COR-L47 (cell line): ENCODE measurements at places on chromosomes 12 and 14.

GRCh38 chr12:65420941-65421340 lies 142.5 kb downstream of the MSRB3 start:
- no peak for DNase-seq

GRCh38 chr12:101858361-101858760 lies 19.0 kb upstream of the DRAM1 start:
- no peak for DNase-seq

DNA sequence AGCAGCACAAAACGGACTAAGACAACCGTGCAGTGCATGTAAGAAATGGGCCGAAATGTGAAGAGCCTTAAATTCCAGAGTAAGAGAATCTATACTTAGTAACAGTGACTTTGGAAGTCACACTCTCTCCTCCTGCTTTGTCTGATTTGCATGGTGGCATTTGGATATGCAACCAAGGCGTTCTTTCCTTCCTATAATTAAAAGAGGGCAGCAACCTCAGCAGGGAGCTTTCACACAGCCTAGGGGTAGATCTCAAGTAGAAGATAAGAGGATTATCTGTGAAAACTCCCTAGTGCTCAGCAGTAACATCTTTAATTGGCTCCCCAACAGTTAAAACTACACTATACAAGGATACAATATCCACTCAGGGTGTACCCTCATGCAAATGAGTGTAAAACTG lies 16.5 kb downstream of the GMFB start:
- DNase-seq: no peak

- no peak for DNase-seq
Measured at GRCh38 chr14:98114122-98114895, 1157.7 kb downstream of the BCL11B start.

GRCh38 chr12:11657511-11657910 lies 8.0 kb downstream of the ETV6 start:
- DNase-seq: no peak

DNA sequence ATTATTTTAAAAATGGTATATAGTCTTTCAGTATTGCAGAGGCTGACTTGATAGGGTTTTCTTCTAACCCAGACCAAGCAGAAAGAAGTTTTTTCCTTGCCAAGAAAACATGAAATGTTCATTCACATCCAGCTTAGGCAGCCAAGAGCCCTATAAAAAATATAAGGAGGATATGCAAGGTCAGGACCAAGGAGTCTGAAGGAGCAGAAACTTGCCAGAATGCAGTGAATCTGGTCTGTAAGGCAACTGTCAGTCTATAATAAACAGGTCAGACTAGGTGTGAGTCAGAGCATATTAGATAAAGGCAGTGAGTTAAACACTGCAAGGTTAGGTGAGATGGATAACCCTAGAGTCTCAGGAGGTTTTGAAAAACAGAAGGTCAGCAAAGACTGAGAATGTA lies 645.5 kb downstream of the C12orf50 start:
- DNase-seq: no peak

GRCh38 chr14:39097159-39097558 lies 5.9 kb downstream of the SEC23A start:
- DNase-seq: no peak

DNA sequence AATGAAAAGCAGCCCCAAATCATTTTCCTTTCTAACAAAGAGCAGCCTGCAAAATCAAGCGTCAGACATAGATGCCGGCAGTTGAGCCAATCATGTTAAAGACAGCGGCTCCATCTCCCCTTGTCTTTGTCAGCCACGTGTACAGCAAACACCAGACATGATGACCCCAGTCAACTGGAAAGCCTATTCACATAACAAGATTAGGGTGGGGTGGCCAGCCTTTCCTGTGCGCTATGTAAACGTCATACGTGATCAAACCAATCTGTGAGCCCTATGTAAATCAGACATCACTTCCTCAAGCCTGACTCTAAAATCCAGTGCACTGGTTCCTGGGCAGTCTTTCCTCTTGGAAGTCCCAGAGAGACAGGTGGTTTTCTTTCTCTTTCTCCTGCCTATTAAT lies 9.9 kb upstream of the FICD start:
- no peak for DNase-seq

GRCh38 chr14:103434868-103435442 lies 49.7 kb downstream of the MARK3 start:
- no peak for DNase-seq

DNA sequence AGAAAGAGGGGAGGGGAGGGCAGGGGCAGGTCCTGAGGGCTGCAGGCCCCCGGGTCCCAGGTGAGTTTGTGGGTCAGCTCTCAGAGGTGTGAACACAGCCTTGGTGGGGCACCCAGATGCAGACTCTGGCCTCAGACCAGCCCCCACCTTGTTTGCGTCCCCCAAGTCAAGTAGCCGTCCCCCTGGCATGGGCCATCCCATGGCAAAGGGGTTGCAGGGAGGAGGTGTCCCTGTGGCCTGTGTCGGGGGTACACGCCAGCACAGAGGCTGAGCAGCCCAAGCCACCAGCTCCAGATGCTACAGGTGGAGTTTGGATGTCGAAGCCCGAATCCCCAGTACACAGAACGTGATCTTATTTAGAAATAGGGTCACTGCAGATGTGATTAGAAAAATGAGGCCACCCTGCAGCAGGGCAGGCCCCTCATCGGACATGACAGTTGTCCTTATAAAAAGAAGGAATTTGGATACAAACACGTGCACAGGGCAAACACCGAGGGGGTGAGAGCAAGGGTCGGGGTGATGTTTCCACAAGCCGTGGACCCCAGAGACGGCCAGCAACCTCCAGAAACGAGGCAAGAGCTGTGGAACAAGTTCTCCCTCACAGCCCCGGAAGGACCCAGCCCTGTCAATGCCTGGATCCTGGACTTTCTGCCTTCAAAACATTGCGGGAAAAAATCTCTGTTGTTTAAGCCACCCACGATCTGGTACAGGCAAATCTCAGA lies 141.2 kb upstream of the C14orf180 start:
- DNase-seq: no peak

GRCh38 chr12:43578782-43579181 lies 26.8 kb upstream of the ADAMTS20 start:
- no peak for DNase-seq

DNA sequence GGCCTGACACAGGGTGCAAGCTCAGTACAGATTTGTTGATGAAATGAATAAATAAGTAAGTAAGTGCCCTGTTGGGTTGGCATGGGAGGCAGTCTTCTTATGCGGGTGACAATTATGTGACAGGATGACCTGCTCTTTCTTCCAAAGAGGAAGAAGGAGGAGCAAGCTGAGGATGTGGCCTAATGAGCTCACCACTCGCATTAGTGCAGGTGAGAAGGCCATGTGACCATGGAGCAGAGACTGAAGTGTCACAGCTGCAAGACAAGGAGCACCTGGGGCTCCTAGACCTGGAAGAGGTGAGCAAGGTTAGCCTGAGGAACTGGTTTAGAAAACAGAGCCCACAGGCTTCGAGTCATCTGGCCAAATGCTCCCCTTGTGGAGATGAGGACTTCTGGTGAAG lies 34.9 kb downstream of the LRTM2 start:
- no peak for DNase-seq

- DNase-seq: no peak
Measured at GRCh38 chr12:40170593-40170992, 54.2 kb upstream of the LRRK2 start.

GRCh38 chr12:45343269-45344051 lies 127.6 kb downstream of the ANO6 start:
- DNase-seq: no peak

DNA sequence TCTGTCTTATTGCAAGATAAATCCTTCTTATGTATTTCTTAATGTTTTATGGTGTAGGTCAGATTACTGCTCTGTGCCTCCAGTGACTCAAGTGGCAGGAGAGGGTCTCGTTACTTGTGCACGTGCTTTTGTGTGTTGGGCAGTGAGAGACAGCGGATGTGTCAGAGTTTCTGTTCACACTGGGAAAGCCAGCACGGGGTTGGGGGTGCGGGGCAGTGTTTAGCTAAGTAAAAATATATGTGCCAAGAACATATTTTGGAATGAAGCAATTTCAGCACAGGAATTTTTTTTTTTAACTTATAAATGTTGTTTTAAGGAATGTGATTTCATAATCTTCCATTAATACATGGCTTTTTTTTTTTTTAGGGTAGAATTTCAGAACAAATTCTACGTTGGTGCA lies 4.5 kb upstream of the DNAH10 start:
- DNase-seq: no peak

DNA sequence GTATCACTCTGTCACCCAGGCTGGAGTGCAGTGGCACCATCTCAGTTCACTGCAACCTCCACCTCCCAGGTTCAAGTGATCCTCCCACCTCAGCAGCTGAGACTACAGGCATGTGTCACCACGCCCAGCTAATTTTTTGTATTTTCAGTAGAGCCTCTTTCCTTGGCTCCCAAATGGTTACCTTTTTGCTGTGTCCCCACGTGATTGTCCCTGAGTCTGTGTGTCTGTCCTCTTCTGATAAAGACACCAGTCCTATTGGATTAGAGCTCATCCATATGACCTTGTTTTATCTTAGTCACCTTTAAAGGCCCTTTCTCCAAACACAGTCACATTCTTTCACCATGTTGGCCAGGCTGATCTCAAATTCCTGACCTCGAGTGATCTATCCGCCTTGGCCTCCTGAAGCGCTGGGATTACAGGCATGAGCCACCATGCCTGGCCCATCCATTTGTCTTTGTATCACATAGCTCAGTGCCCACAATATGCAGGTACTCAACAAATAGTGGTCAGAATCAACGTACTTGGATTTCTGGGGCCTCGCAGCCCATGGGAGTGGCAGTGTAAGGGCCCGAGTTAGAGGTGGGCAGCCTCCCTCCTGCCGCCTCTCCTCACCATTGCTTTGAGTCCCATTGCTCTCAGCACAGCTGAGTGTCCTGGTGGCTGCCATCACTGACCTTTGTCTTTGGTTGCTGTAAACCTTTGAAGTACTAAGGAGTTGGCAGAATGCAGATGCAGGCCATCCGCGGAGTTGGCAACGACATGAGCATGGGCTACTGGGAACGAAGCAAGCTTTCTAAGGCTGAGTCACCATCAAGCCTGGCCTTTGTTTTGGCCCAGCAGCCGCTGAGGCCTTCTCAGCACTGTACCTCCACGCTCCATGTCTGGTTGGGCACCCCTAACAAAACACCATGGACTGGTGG lies 9.3 kb downstream of the TPCN1 start:
- no peak for DNase-seq

DNA sequence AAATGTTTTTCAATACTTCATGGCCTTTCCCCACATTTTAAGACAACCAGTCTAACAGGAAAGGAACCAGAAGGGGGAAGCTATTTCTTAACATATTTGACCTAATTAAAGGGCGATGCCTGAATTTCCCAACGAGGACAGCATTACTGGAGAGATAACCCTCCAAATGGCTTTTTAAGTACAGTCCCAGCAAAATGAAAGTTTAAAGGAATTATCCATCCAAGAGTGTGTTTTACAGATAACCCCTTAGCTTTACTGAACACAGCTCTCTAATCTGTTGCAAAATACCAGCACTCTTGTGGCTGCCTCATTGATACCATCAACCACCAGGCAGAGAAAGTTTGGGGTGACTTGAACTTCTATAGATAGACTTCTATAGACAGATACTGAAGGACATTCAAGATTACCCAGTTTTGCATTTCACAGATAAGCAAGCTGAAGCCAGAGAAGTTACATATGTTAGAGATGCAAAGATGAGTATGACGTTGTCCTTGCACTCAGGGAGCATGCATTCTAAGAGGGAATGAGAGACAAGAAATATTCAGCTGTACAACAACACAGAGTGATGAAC lies 41.3 kb upstream of the DUSP6 start:
- DNase-seq: no peak

- no peak for DNase-seq
Measured at GRCh38 chr12:92898755-92899154, 30.3 kb downstream of the EEA1 start.

DNA sequence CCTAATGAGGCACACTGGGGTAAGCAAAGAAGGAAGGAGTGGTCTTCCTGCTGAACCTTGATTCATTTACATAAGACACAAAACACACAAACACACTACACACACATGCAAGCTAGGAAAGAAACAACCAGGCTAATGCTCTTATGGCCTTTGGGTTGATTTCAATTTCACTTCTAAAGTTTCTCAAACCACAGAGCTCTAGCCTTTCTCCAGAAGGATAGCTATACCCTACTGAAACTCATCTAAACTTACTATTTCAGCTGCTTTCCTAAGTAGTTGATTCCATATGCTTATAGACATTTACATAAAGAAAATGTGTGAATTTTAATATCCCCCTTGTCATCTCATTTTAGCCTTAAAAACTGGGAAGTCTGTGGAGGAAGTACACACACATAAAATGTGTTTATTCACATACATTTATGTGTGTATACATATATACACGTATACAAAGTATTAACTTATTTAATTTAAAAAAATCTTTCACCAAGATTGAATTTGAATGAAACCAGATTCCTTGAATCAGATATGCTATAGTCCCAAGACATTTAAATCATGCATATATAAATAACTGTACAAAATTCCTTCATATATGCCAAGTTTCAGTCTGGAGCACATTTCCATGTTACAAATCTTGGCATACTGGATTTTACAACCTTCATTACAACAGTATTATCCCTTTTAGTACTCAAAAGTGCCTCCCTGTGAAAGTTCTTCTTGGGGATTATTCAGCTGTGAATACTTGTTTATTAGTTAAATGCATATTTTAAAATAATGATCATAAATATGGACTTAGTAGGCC lies 231.8 kb upstream of the NPAS3 start:
- DNase-seq: no peak

DNA sequence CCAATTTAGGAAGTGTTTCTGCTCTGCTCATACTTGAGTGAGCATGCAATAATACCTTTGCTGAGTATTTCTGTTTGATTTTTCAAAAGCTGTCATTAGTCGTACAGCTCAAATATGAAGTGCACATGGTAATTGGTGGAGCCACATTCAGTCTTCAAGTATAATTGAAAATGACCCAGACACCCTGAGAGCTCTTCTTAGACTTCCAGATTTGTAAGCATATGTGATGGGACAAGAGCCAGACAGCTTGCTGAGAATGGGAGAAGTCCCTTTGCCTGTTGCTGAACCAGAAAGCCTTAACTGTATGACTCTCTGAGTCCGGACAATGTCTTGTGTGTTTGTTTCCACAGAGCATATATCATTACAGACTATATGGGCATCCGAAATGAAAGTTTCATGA lies 307.3 kb downstream of the TMEM117 start:
- DNase-seq: no peak

GRCh38 chr14:26873362-26873960 lies 275.6 kb upstream of the NOVA1 start:
- DNase-seq: no peak

- DNase-seq: no peak
Measured at GRCh38 chr12:100927826-100928225, 133.2 kb downstream of the ANO4 start.

DNA sequence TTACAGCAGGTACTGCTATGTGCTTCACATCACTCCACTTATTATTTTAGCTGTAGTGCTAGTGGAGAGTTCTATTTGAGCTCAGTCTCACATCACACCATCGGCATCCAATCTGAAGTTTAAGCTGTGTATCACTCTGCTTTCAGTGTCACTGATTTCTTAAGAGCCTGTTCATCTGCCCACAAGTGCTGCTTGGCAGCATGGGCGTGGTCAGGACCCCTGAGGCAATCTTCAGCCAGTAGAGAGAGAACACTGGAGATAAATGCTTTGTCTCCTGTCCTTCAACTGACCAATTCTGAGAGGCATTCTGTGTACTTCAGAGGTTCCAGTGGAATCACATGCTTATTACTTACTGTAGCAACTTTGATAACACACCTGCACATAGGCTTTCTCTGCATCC lies 728.8 kb downstream of the RPS29 start:
- no peak for DNase-seq

GRCh38 chr14:99699861-99700260 lies 15.8 kb downstream of the CYP46A1 start:
- no peak for DNase-seq

- no peak for DNase-seq
Measured at GRCh38 chr12:11757095-11757494, 107.6 kb downstream of the ETV6 start.
